ENCODE measurements at places on chromosomes 1 and 21. TPM values are rescaled to one million over a fixed set of nuclear protein-coding genes. Genes with fewer than 3 reads are reported as not detected.

- no peak for DNase-seq
These were observed 577 bp downstream of the RAB3GAP2 start for GRCh38 chr1:220271706-220272046.

DNA sequence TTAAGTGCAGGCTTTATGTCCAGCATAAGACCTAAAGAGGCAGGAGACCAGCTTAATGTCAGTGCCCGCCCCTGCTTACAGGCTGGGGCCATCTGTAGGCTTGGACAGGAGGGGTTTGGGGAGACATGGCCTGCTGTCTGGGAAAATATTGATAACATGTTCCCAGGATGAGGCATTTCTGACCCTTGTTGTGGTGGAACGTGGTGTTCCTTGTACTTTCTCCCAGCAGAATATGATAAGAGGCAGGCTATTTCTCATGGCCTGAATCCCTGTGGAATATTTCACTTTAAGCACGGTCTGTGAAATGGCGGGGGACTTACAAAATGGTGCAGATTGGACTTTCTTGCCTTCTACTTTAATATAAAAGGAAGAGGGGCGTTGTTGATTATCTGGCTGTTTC is 41.9 kb upstream of the PLA2G5 start:
- DNase-seq = no peak

RIPPLY3 gene
- total RNA-seq = not detected

ICOSLG gene
- 124 TPM for total RNA-seq

GRCh38 chr1:30668024-30668423 is 55.4 kb downstream of the MATN1 start:
- no peak for DNase-seq

FCGR3B gene
- total RNA-seq = not detected

GRCh38 chr1:27940297-27940696 is 5.5 kb downstream of the SMPDL3B start:
- DNase-seq = peak; percentile 71

- DNase-seq = no peak
These were observed 2.7 kb downstream of the ZBTB18 start for GRCh38 chr1:244053831-244054230.

CCDC17 gene
- total RNA-seq = 8.2 TPM

DNA sequence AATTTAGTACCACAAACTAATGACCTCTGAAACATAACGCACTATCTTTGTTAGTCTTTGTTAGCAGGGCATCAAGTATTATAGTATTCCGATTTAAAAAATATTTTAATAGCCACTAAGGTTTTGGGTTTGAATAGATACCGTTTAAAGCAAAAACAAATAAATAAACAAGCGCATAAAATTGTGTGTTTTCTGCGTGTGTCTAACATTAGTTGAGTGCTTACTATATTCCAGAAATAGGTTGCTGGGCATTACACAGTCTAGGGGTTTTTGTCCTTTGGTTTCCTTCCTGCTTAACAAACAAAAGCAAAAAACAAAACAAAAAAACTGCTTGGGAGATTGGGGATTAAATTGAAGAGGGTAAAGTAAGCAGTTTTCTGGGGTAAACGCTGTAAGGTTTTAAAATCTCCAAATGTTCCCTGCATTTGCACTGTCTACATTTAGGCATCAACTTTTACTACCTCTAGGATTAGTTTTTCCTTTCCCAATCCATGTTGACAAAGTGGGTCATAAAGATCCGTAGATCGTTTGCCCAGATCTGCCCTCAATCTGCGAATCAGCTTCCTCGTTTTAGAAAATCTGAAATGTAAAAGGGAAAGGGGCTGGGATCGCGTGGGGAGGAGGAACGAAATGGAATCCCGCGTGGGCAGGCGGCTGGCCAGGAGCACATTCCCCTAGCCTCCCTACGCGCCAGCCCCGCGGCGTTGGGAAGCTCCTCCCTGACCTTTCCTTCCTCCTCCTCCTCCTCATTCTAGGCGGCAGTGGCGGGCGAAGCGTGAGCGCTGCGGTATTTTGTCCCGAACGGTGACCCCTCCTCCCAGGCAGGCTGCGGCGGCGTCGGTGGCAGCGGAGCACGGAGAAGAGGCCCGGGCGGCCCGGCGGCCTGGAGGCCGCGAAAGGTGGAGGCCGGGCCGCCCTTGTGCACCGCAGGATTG is at the start of gene KCTD3:
Gene KCTD3 (plus strand): TSS at position 749 of the 935 bp plus-strand sequence. CDS start 382 bp downstream, outside the sequence.
- DNase-seq = peak; percentile 54

AUNIP gene
- 0.27 TPM for total RNA-seq

DNA sequence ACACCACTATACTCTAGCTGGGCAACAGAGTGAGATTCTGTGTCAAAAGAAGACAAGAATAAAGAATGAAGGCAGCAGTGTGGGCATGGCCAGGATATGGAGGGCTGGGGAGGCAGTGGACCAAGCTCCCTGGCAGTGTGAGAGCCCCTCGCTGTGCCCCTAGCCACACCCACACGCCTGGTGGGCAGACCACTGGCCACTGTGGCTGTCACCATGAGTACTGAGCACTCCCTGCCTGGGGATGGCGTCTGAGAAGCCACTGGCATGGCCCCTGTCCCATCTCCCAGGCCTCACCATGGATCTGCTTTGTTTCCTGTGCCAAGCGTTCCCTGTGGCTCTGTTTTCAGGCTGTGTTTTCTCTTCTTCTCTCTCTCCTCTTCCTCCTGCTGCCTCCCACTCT is 51.7 kb downstream of the STUM start:
- no peak for DNase-seq

RUNX1 gene
- total RNA-seq = 73.0 TPM

DNA sequence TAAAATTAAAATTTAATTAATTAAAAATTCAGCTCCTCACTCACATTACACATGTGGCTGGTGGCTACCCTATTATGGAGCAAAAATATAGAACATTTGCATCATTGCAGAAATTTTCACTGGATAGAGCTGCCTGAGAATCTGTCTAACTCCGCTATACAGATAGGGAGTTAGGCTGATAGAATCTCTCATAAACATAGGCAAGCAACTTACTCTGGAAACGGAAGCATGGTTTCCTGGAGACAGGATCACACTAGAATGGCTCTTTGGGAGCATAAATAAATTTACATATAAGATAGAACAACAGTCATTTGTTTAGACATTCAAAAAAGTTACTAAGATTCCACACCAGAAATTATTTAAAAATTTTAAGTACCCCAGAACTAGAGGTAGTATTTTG is 12.2 kb upstream of the LAMC2 start:
- no peak for DNase-seq

Measured in B cell (primary cell).